ENCODE measurements at places on chromosomes 2 and 18. TPM values are rescaled to one million over a fixed set of nuclear protein-coding genes. Genes with fewer than 3 reads are reported as not detected.

DNA sequence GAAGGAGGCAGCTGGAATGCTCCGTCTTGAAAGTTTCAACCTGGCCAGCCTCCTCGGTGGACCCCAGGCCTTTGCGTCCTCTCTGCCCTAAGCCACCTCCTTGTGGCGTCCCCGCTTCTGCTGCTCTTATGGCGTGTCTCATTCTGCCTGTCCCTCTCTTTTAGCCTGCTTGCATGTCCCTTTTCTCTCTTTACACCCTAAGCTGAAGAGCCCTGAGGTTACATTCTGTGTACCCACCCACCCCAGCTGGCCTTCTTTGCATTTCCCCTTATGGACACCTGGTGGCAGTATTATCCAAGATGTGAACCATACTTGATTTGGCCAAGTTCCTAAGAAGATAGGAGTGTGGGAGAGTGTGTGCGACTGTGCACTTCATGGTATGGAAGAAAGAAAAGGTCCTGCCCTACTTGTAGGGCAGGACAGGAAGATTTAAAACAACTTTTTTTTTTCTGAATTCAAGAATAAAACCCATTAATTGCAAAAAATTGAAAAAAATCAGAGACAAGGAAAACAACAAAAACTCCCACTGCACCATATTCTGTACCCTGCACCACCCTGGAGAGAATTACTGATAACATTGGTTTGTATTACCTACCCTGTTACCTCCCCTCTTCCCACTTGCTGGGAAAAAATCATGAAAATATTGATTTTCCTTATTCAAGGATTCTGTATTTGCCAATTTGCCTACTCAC, 77.4 kb downstream of the DYSF start:
- no peak for DNase-seq

FIGN gene
- 13.5 TPM for total RNA-seq

DNA sequence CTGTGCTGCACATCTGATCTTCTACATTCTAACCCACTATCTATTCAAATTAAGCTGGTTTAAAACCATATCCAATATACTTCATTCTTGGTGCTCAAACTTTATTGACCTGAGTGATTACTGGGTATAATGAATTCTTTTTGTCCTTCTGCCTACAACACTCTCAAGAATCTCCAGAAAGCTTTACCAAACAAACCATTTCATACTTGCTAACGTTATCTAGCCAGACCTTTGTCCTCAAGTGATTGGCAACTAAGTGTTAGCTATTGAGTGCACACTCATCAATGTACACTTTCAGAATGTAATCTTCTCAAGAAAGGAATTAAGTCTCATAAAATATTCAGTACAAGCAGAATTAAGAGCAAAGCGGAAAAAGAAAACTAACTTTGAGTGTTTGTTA, 1.4 kb downstream of the SUCLG1 start:
- no peak for DNase-seq

RESP18 gene
- total RNA-seq: not detected

CEP68 gene
- total RNA-seq: 16.3 TPM

MROH2A gene
- total RNA-seq: not detected

GRCh38 chr2:23532391-23533337, 147.7 kb downstream of the KLHL29 start:
- DNase-seq: no peak

- no peak for DNase-seq
Observed at GRCh38 chr2:218882866-218883366, 2.3 kb downstream of the WNT10A start.

DNA sequence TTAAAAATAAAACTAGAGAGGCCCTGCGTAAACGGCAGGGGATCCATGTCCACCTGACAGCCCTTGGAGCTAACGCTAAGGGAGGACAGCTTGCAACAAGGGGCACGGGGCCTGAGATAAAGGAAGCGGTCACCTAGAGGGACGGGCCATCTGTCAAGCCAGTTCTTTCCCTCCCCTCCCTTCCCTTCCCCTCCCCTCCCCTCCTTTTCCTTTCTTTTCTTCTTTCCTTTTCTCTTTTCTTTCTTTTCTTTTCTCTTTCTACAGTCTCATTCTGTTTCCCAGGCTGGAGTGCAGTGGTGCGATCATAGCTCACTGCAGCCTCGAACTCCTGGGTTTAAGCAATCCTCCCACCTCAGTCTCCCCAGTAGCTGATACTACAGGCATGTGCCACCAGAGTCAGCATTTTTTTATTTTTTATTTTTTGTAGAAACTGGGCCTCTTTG, 34.5 kb upstream of the CTAGE1 start:
- no peak for DNase-seq

DNA sequence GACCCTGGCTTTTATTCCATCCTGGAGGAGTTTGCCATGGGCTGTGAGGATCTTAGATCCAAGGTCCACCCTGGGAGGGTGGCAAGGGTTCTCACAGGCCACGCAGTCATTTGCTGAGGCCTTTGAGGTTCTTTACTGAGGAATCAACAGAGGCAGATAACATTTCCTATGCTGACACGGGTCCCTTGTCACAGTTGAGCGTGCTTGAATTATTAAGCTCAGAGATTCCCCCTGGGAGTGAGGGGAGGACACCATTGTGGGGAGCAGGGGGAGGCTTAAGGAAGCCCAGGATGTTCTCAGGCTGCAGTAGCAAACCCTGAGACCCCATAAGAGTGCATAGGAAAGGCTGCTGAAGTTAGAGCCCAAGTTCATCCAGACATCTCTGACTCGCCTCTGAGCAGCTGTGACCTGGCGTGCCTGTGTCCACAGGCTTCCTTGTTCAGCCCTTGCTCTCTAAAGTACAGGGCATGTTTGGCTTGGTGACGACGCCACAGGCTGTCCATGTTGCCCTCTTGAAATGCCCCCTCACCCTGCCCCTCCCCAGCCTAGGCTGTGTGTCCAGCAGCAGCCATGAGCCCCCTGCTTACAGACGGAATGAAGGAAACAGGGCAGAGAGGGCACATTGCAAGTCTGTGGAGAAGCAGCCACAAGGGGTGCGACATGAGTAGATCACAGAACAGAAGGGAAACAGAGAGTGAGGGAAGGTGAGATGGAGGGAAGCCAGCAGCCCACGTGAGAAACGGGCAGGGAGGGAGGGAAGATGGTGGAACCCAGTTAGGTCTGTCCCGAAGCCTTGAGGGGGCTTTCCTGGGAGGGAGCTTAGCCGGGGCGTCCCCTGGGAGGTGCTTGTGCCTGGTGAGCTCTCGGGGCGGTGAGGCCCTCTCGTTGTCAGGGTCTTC, 34.0 kb downstream of the NAPG start:
- no peak for DNase-seq

- no peak for DNase-seq
Observed at GRCh38 chr2:23559561-23560239, 174.7 kb downstream of the KLHL29 start.

DNA sequence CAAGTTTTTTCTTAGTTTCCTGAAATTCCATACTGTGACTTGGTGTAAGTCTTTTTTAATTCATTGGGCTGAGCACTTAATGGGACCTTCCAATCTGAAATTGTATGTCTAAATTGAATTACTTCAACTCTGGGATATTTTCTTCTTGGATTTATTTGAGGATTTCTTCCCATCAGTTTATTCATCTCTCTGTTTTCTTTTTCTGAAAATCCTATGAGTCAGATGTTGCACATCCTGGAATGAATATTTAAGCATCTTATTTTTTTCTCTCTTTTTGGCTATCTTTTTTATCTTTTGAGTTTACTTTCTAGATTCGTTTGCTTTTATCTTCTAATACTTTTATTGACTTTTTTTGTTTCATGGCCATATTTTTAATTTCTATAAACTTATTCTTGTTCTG, 55.4 kb upstream of the ACYP2 start:
- no peak for DNase-seq

POU3F3 gene
- 1.1 TPM for total RNA-seq

RAB27B gene
- 0.08 TPM for total RNA-seq

DNA sequence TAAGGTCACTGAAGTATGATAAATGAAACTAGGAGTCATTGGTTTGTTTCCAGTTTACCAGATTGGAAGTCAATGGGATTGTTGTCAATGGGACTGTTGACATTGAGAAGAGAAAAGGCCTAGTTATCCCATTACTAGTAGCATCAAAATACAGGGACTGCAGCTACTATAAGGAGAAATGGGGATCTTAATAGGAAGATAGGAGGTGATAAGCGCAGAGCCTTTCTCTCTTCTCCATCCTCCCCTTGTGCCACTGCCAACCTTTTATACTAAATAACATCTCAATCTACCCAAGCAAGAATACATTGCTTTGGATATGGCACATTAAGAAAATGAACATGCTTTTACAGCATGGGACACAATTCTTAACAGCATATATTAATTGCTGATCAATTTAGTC, 10.5 kb upstream of the BBS5 start:
- DNase-seq: no peak

SPC25 gene
- 0.31 TPM for total RNA-seq

CRYBA2 gene
- not detected for total RNA-seq

DNA sequence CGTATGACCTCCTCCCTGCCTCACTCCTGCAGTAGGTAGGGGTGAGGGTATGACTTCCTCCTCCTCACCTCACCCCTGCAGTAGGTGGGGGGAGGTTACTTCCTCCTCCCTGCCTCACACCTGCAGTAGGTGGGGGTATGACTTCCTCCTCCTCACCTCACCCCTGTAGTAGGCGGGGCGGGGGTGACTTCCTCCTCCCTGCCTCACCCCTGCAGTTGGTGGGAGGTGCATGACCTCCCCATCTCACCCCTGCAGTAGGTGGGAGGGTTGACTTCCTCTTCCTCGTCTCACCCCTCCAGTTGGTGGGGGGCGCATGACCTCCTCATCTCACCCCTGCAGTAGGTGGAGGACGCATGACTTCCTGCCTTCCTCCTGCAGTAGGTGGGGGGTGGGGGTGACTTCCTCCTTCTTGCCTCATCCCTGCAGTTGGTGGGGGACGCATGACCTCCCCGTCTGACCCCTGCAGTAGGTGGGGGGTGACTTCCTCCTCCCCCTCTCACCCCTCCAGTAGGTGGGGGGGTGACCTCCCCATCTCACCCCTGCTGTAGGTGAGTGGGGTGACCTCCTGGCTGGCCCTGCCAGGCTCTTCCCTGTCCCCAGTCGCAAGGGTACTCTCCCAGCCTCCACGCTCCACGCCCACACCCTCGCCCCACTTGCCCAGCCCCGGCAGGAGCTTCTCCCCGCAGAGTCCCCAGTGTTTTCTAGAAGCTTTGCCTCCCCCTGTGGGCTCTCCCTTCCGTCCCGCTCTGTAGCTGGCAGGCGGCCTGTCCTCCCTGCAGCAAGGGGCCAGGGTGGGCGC, 39.3 kb downstream of the TSHZ1 start:
- no peak for DNase-seq

DNA sequence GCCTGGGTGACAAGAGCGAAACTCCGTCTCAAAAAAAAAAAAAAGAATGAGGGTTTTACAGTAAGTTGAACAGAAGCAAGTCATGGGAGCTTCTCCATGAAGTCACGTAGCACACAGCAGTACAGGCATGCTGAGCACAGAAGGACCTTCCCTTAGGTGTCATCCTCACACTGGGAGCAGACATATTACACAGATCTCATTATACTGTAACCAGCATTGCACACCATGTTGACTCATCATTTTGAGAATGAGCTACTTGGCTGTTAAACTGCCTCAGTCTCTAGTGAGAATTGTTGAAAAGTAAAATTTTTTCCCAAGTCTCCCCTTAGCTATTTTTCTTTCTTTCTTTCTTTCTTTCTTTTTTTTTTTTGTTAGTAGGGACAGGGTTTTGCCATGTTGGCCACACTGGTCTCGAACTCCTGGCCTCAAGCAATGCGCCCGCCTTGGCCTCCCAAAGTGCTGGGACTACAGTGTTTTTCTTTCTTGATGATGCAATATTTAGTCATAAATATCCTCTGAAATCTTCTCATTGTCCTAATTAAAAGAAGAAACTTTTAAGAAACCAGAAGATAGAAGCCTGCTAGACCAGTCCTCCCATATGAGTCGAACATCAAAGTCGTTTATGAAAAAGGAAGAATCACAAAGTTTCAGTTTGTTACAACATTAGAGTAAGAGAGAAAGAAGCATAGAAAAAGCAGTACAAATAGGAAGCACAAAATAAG, 37.9 kb upstream of the PPP1CB start:
- no peak for DNase-seq

DNA sequence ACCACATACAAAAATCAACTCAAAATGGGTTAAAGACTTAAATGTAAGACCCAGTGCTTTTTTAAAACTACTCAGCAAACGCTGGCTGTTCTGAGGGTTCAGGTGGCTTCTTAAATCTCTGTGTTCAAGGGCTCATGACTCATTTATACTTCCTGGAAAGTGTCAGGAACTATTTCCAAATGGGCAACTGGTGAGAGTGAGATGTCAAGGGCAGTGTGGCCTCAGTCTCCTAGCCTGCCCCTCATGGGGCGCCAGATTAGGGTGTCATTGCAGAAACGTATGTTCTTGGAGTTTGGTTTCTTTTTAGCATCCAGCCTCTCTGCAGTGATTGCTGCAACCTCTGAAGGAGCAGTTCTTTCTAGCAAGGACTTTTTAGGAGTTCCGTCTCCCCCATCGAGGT, 485.4 kb downstream of the TNS1 start:
- no peak for DNase-seq

AGXT gene
- not detected for total RNA-seq

DNA sequence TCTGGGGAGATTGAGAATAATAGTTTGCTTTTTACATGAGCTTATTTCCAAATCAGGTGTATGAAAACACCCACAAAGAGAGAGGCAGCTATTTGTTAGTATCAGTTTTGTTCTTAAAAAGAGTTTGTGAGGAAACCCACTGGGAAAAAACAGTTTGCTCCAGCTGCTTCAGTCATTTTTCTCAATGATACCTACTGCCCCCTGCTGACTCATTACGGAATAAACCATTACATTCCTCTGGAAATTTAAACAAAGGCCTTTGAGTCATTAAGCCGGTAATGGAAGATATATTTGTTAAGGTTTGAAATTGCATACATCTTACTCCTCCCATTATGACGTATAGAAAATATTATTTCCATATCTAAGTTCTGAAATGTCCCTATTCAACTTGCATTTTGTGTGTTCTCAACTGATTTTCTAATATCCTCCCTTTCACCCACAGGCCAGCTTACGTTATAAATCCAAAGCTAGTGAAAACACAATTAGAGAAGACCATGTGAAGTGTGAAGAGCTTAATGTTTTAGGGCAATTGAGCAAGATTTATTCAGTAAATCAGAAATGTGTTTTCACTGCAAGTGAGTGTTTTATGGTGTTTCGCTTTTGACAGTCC, 761.6 kb downstream of the DSC3 start:
- DNase-seq: no peak

- no peak for DNase-seq
Observed at GRCh38 chr18:57631697-57632096, 10.1 kb upstream of the NARS1 start.

Data from right cardiac atrium (tissue), 5 donors.